ENCODE measurements at places on chromosomes 6 and 20.

- DNase-seq = no peak
Observed at GRCh38 chr6:162090734-162091133, 636.8 kb downstream of the PRKN start.

- no peak for DNase-seq
Observed at GRCh38 chr20:25253606-25254275, 5.9 kb downstream of the PYGB start.

- DNase-seq = no peak
Observed at GRCh38 chr6:12114055-12114503, 102.0 kb downstream of the HIVEP1 start.

DNA sequence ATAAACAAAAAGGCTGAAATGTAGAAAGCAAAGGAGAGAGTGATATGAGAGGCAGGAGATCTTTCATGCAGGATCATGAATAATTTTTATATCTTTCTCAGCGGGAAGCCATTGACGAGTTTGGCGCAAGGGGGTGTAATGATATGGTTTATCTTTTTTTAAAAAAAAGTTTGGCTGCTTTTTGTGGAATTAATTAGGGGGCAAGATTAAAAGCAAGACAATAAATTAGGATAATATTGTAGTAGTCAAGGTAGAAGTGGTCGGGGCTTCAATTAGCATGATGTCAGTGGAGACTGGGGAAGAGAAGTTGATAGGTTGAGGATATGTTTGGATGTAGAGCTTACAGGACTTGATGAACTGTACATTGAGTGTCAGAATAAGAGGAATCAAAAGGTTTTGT lies 4.0 kb downstream of the SENP6 start:
- no peak for DNase-seq

- no peak for DNase-seq
Observed at GRCh38 chr20:18405826-18406225, 61.0 kb downstream of the DZANK1 start.

GRCh38 chr6:147972448-147972847 lies 370.2 kb upstream of the SASH1 start:
- DNase-seq = no peak

GRCh38 chr6:8855411-8855810 lies 420.1 kb upstream of the SLC35B3 start:
- peak; percentile 85 for DNase-seq

DNA sequence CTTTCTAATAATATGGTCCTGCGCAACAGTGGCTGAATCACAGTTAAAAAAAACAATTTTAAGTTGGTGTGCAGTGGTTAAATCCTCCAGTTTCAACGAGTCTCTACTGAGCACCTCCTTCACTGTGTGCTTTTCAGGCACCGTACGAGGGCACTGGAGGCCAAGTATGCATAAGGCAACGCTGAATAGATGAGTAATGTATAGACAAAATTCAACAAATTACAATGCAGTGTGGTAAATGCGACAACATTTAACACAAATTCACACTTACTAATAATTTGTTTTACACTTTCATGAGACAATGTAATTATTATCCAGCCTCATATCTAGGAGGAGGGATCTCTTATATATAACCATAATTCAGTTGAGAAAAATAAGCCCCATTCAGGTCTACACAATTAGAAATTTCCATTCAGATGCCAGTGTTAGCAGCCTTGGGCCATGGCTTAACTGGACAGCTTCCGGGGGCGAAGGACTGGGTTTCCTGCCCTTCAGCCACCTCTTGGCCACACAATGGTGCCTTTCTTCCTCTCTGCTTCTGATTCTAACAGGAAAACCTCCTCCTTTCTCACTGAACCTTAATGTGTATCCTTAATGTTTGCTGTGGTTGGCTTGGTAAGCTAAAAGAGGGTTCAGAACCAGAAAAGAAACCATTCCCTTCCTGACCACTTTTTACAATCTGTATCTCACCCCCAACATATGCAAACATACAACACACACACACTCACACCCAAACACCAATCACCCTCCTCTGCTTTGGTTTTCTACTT lies 51.9 kb downstream of the B4GALT5 start:
- no peak for DNase-seq

- DNase-seq = no peak
Observed at GRCh38 chr6:57315851-57316250, 1.6 kb upstream of the PRIM2 start.

GRCh38 chr20:37542281-37542680 lies 14.6 kb upstream of the BLCAP start:
- no peak for DNase-seq

- DNase-seq = no peak
Observed at GRCh38 chr20:46931699-46932098, 37.1 kb downstream of the EYA2 start.

- no peak for DNase-seq
Observed at GRCh38 chr6:131331873-131332781, 196.9 kb downstream of the AKAP7 start.

DNA sequence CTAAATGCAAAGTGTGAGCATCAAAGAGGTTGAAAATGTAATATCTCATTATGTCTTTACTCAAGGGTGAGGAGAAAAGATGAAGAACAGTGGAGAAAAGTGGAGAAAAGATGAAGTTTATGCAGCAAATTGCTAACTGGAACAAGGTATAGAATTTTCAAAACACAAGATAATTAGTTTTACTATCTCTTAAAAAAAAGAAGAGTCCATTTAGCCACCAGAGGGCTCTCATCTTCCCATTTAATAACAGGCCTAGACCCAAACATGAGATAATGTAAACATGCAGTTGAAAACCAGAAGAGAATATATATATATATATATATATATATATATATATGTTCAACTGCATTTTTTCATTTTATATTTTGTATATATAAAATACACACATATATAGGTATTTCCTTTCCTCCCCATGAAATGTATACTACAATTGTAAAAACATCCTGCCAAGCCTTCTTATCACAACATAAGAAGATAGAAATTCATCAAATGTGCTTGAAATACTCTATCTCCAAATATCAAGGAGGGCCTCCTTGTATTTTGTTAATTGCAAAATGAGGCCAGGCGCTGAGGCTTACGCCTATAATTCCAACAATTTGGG lies 78.4 kb downstream of the ADTRP start:
- peak; percentile 71 for DNase-seq

DNA sequence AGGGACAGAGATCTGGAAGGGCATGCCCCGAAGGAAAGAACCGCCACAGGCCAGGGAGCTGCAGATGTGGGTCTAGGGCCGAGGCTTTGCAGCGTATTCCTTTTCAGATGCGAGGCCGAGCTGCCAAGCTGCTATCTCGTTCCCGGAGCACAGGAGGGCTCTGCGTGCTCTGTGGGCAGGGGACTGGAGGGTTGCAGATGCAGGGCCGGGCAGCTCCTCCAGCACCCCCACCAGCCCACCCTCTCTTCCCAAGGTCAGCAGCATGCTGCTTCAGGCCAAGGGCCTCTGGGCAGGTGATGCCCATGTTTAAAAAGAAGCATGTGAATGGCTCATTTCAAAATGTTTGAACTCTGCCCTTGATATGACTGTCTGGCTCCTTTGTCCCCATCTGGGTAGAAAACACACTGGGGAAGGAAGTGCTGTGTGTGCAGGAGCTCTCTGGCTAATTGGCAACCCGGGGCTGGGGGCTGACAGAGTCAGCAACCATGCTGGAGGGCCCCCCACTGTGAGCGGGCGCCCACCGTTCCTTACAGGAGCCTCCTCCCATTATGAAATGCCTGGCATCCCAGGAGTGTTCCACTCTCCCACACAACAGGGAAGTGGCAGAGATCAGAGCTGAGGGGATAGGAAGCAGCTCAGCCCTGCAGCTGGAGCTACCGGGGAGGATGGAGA lies 353.3 kb downstream of the ZFAND3 start:
- no peak for DNase-seq

GRCh38 chr6:169738204-169738975 lies 13.0 kb downstream of the DYNLT2 start:
- DNase-seq = no peak

- peak; percentile 67 for DNase-seq
Observed at GRCh38 chr6:167580619-167580911, 246.1 kb upstream of the AFDN start.

DNA sequence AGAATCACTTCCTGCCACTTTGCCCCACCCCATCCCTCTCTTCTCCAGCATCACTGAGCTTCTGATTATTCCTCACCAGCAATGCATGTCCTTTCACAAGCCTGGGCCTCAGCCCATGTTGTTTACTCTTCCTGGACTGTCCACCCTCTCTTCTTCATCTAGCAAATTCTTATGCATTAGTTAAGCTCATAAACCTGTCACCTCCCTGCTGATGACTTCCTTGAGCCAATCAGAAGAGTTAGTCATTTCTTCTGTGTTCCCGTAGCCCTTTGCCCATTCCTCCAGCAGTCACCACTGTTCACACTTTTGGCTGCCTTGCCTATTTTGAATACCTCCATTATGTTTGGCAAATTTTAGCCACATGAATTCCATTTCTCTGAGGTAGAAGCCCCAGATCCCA lies 4.1 kb upstream of the CRYBG1 start:
- no peak for DNase-seq

GRCh38 chr6:111713236-111713635 lies 107.6 kb upstream of the TRAF3IP2 start:
- DNase-seq = no peak

GRCh38 chr6:151690768-151691562 lies 116.5 kb upstream of the ESR1 start:
- DNase-seq = peak; percentile 87

GRCh38 chr20:59782986-59783640 lies 150.3 kb downstream of the SYCP2 start:
- peak; percentile 41 for DNase-seq
